Sigmoid colon (tissue), 7 donors: ENCODE measurements at places on chromosomes 16 and 17. TPM values are rescaled to one million over a fixed set of nuclear protein-coding genes. Genes with fewer than 3 reads are reported as not detected.
A peak's percentile ranks its signal among the peaks of the same experiment; 100 is the strongest.

DNA sequence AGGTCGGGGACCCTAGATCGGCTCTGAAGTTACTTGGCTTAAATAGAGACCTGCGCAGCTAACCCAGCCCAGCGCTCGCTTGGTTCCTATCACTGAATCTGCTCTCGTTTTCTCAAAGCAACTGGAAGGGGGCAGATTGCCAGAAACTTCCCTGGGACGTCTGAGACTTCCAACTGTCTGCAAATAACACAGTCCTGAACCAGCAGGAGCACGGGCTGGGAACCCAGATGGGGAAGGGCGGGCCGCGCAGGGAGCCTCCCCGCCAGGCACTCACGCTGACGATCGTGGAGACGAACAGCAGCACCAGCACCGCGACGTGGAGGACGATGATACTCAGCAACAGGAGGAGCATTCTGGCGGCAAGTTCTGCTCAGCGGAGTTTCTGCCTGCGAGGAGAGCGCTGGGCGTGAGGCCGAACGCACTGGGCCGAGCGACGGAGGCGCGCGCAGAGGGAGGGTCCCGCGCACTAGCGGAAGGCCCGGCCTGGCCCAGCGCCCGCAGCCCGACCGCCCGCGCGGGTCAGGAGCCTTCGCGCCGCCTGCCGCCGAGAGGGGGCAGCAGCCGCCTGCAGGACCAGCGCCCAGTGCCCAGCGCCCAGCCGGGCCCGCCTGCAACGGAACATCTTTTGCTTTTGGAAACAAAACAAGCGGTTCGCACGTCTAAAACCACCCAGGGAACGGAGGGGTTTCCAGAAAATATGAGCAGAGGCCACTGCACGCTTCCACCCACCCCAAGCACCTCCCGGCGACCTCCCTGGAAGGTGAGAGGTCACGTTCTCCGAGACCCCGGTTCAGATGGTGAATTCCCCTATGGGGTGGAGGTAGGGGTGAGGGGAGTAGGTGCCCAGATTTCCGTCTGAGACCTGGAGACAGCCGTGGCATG is 4.5 kb downstream of the PMP22 start:
- H3K36me3 ChIP-seq = peaks cover 26% of the 10 kb centered on the region
- no peaks in the 10 kb centered on the region for H3K27me3 ChIP-seq
- DNase-seq = peak; percentile 97
- H3K27ac ChIP-seq = peak overlapping the region; percentile 89
- H3K4me1 ChIP-seq = no peaks in the 10 kb centered on the region
- peak overlapping the region; percentile 61 for H3K4me3 ChIP-seq

DNA sequence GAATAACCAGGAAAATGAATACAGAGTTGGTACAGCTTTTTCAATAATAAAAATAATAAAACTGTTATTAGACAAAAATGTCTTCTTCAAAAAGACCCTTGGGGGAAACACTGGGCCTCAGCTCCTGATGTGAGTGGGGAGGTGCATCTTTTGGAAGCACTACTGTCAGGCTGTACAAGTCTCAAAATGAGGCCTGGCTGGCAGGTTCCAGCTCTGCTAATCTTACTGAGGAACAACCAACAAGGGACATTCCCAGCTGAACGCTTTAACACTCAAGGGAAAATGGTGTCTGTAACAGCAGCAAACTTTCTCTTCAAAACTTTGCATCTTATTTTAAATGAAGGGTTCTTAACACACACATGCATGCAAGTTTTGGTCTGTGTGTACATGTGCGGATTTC is 19.7 kb downstream of the TEX2 start:
- H3K4me3 ChIP-seq = no peak overlapping the region
- no peaks in the 10 kb centered on the region for H3K27me3 ChIP-seq
- no peaks in the 10 kb centered on the region for H3K36me3 ChIP-seq
- peaks cover 29% of the 10 kb centered on the region for H3K4me1 ChIP-seq
- no peak overlapping the region for H3K27ac ChIP-seq

The CDH1 gene
- 0.14 TPM for total RNA-seq

- H3K27me3 ChIP-seq = no peaks in the 10 kb centered on the region
- H3K27ac ChIP-seq = no peak overlapping the region
- no peak overlapping the region for H3K4me3 ChIP-seq
- no peaks in the 10 kb centered on the region for H3K36me3 ChIP-seq
- peaks cover 14% of the 10 kb centered on the region for H3K4me1 ChIP-seq
Observed at GRCh38 chr16:11260596-11260966, 4.6 kb upstream of the SOCS1 start.

GRCh38 chr17:68452724-68453290 is 4.5 kb downstream of the WIPI1 start:
- H3K27ac ChIP-seq = no peak overlapping the region
- H3K4me3 ChIP-seq = no peak overlapping the region
- DNase-seq = no peak
- peaks cover 32% of the 10 kb centered on the region for H3K36me3 ChIP-seq
- H3K4me1 ChIP-seq = peaks cover 14% of the 10 kb centered on the region

GRCh38 chr17:1735418-1735817 is 7.3 kb upstream of the SERPINF2 start:
- peaks cover 25% of the 10 kb centered on the region for H3K4me1 ChIP-seq
- peaks cover 24% of the 10 kb centered on the region for H3K36me3 ChIP-seq

GRCh38 chr17:7383742-7384488 is 3.0 kb downstream of the TNK1 start:
- peaks cover 29% of the 10 kb centered on the region for H3K4me1 ChIP-seq
- no peaks in the 10 kb centered on the region for H3K27me3 ChIP-seq
- DNase-seq = peak; percentile 72

- no peak overlapping the region for H3K27ac ChIP-seq
- no peaks in the 10 kb centered on the region for H3K4me1 ChIP-seq
- H3K36me3 ChIP-seq = no peaks in the 10 kb centered on the region
- DNase-seq = peak; percentile 46
Observed at GRCh38 chr17:83037084-83037873, 42.1 kb upstream of the METRNL start.

DNA sequence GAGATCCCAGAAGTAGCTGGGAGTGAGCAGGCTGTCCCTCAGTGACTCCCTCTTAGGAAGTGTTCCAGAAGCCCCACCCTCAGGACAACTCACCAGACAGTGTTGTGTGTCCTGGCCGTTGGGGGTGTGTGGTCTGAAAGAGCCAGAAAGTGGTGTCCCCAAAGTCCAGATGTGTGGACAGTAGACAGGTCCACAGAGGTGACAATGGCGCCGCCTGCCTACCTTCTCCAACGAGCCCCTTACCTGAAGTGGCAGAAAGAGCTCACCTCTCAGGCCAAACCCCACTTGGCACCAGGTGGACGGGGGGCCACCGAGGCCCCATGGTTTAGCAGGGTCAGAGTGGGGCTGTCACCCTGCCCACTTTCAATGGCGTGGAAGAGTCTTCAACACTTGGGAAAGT is 19.9 kb downstream of the C17orf100 start:
- H3K4me1 ChIP-seq = no peaks in the 10 kb centered on the region
- H3K27me3 ChIP-seq = no peaks in the 10 kb centered on the region
- no peak for DNase-seq
- no peaks in the 10 kb centered on the region for H3K36me3 ChIP-seq

DNA sequence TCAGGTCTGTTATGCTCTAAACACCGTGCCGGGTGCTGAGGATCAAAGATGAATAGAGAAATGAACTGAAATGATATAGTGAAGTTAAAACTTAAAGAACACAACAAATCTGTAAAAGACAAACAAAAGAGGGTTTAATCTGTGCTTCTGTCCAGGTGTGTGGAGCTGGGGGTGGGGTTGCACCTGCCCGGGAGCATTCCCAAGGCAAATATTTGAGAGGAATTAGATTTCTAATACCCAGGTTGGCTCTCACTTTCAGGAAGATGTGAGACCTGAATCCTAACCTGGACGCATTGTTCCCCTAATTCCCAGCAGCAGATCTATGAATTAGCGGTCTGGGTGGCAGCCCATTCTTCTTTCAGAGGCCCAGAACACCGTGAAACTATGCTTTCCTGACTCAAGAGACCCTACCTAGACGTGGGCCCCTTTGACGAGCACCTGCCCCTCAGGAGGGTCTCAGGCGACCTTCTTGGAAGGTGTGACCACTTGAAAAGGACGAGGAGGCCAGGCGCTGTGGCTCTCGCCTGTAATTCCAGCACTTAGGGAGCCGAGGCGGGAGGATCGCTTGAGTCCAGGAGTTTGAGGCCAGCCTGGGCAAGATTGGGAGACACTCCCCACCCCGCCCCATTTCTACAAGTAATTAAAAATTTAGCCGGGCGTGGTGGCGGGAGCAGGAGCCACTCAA is 677 bp upstream of the RANGRF start:
- H3K4me3 ChIP-seq = peak overlapping the region; percentile 84
- no peaks in the 10 kb centered on the region for H3K27me3 ChIP-seq
- no peak for DNase-seq
- peak overlapping the region; percentile 94 for H3K27ac ChIP-seq

GRCh38 chr16:73058616-73059409 is 10.9 kb upstream of the ZFHX3 start:
- peak; percentile 69 for DNase-seq
- H3K4me1 ChIP-seq = peaks cover 57% of the 10 kb centered on the region
- peak overlapping the region; percentile 98 for H3K27ac ChIP-seq
- peak overlapping the region; percentile 96 for H3K4me3 ChIP-seq
- H3K27me3 ChIP-seq = peaks cover 8% of the 10 kb centered on the region

The ASGR1 gene
- total RNA-seq = 0.55 TPM

GRCh38 chr16:81994485-81994884 is 16.8 kb downstream of the SDR42E1 start:
- H3K4me1 ChIP-seq = no peaks in the 10 kb centered on the region
- H3K36me3 ChIP-seq = peaks cover 3% of the 10 kb centered on the region
- no peak overlapping the region for H3K4me3 ChIP-seq
- H3K27me3 ChIP-seq = no peaks in the 10 kb centered on the region
- DNase-seq = no peak

- no peak overlapping the region for H3K4me3 ChIP-seq
- H3K4me1 ChIP-seq = no peaks in the 10 kb centered on the region
- no peak for DNase-seq
- no peak overlapping the region for H3K27ac ChIP-seq
- H3K36me3 ChIP-seq = no peaks in the 10 kb centered on the region
Observed at GRCh38 chr17:59746849-59747445, 39.5 kb downstream of the VMP1 start.

The TAC4 gene
- not detected for total RNA-seq

The SHISA6 gene
- 0.36 TPM for total RNA-seq

DNA sequence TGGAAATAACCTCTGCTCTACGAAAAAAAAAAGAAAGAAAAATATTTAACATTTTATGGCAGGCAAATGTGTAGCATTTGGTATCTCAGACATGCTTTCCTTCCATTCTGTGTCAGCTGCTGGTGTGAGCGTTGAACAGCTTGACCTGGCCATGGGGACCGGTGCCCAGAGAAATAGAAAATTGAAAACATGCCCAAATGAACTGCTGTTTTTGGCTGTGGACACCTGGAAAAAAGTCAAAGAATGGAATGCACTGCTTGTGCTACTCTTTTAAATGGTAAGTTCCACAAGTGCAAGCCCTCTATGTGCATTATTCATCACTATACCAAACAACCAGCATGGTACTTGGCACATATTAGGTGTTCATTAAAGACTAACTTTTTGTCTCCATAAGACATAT is 127.2 kb downstream of the CDH8 start:
- no peaks in the 10 kb centered on the region for H3K36me3 ChIP-seq
- no peak overlapping the region for H3K4me3 ChIP-seq
- no peak for DNase-seq
- H3K4me1 ChIP-seq = no peaks in the 10 kb centered on the region
- H3K27me3 ChIP-seq = no peaks in the 10 kb centered on the region

The C17orf78 gene
- total RNA-seq = not detected
